ENCODE measurements at places on chromosomes 4 and X. TPM values are rescaled to one million over a fixed set of nuclear protein-coding genes. Genes with fewer than 3 reads are reported as not detected.

The AMER1 gene
- total RNA-seq, result 0.81 TPM

The TREX2 gene
- 2.1 TPM for total RNA-seq

The ZNF630 gene
- total RNA-seq, result 0.65 TPM

The SPANXN3 gene
- not detected for total RNA-seq

The NDST4 gene
- not detected for total RNA-seq

Measured in bladder microvascular endothelial cell (primary cell).